Renal cortical epithelial cell (primary cell): ENCODE measurements at places on chromosomes 7 and 10. TPM values are rescaled to one million over a fixed set of nuclear protein-coding genes. Genes with fewer than 3 reads are reported as not detected.

The ASZ1 gene
- total RNA-seq = not detected in 2 replicates

The C10orf67 gene
- total RNA-seq = 0.35 and 0.55 TPM in 2 replicates

The DHX32 gene
- total RNA-seq = 66.1 and 68.1 TPM in 2 replicates

The GATAD1 gene
- total RNA-seq = 16.5 and 24.0 TPM in 2 replicates

The ABCB4 gene
- total RNA-seq = 2.9 and 9.7 TPM in 2 replicates

The SGMS1 gene
- total RNA-seq = 43.5 and 59.6 TPM in 2 replicates

GRCh38 chr7:107480932-107481331, 11.1 kb downstream of the GPR22 start:
- no peak for DNase-seq

- DNase-seq = peak; percentile 24
These were observed 90.8 kb downstream of the DNAJB9 start for GRCh38 chr7:108660465-108660864.

DNA sequence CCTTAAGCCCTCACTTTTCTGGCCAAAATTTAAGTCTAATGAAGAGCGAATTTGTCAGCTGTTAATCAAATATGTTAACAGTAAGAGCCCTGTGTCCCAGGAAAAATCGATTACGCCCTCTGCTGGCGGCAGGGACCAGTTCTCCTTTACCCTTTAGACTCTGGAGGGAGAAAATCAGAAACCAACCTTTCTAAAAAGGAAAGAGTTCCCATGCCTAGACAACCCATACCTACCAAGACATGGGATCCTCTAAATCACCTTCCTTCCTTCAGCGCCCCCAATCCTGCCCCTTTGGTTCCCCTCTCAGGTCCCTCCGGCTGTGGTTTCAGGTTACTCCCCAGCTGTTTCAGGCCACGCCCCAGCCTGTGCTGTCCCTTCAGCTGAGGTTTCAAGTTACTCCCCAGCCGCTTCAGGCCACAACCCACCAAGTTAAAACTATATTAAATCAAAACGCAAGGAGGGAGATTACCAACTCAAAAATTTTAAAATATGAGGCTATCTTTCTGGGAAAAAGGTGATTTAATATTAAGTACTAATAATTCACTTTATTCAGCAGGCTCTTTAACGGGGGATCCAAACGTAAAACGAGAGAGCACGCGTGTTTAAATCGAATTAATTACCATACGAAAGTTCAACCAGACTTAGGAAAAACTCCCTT, 1.4 kb upstream of the AKR1B15 start:
- DNase-seq = peak; percentile 68

- no peak for DNase-seq
These were observed 118.0 kb downstream of the CLEC2L start for GRCh38 chr7:139641337-139641992.

DNA sequence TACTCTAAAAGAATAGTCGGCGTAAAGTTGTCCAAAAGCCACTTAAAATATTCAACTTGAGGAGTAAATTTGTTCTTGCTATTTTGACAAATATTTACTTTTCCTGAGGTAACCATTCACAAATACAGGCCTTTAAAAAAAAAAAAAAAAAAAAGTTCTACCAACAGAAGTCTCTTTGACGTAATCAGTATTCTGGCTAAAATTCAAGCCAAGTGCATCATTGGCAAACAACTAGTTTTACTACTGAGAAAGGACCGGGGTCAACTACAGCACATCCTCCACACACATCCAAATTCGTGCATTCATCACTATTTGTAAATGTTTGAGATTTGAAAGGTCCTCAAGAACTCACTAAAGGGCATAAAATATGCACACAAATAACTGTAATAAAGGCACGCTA, 2.0 kb downstream of the OAT start:
- no peak for DNase-seq

DNA sequence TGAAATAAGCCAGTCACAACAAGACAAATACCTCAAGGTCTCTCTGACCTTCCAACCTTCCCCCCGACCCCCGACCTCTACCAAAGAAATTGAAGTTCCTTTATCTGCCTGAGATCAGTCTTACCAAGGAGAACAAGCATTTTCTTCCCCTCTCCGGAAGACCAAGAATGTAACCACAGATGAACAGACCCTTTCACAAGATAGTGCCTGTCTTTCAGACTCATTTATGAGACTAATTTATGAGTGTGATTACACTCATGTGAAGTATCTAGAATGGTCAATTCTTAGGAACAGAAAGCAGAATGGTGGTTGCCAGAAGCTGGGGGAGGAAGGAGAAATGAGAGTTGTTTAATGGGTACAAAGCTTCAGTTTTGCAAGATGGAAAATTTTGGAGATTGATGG, 108.9 kb upstream of the MKLN1 start:
- DNase-seq = no peak

- no peak for DNase-seq
These were observed 27.3 kb upstream of the LIMK1 start for GRCh38 chr7:74056096-74056915.

GRCh38 chr7:91880413-91881241, at the start of gene MTERF1:
Gene MTERF1 (minus strand): TSS chr7:91880702. CDS start chr7:91880083, 619 bp downstream.
- DNase-seq = peak; percentile 74

DNA sequence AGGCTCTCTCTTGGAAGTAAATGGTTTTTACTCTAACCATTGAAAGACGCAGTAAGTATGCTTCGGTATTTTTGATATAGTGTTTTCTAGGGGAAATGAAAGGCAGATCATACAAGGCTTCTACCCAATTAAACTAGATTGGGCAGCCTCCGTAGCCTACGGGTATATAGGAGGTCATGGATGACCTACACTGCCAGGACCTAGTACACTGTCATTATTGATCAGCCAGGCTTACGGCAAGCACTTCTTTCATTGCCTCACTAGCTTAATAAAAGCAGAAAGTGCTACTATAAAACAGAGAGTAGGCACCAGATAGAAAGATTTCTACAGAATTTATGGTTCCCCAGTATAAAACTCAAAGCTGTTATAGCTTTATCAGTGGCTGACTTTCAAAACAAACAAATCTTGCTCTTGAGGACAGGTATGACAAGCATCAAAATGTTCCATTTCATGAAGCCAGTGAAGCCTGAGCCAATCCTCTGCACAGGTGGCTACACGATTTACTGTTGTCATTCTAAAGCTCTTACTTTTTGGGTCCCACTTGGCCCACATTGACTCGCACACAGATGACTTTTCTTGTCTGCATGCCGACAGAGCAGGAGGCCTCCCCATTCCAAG, 358.1 kb downstream of the THSD7A start:
- DNase-seq = no peak
